ENCODE measurements at places on chromosomes 3 and 15. TPM values are rescaled to one million over a fixed set of nuclear protein-coding genes. Genes with fewer than 3 reads are reported as not detected.

Gene MEIS2
- not detected for total RNA-seq

- H3K4me3 ChIP-seq, result no peak overlapping the region
- no peak for DNase-seq
- H3K27me3 ChIP-seq, result no peaks in the 10 kb centered on the region
- no peak overlapping the region for H3K27ac ChIP-seq
These were observed 4.5 kb upstream of the MGA start for GRCh38 chr15:41655716-41656115.

GRCh38 chr3:195154793-195155535 is 116.0 kb downstream of the XXYLT1 start:
- H3K36me3 ChIP-seq, result no peaks in the 10 kb centered on the region
- no peak for DNase-seq
- peaks cover 16% of the 10 kb centered on the region for H3K4me1 ChIP-seq
- H3K4me3 ChIP-seq, result no peak overlapping the region
- no peaks in the 10 kb centered on the region for H3K27me3 ChIP-seq

DNA sequence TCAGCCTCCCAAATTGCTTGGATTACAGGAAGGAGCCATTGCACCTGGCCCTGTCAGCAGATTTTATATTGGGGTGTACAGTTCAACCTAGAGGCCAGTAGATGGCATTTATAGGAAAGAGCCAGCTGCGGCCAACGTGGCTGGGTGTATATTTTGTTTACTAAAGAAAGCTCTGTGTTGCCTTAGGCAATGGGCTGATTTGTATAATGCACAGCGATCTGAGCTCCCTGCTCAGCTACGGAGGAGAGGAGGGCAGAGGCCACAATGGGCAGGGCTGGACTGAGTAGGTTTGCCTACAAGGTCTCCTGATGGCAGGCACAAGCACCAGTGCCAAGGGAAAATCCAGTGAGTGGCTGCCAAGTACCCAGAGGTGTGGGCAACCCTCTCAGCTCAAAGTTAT is 282.4 kb downstream of the ARPP21 start:
- H3K36me3 ChIP-seq, result no peaks in the 10 kb centered on the region
- no peak overlapping the region for H3K27ac ChIP-seq
- DNase-seq, result no peak
- no peaks in the 10 kb centered on the region for H3K27me3 ChIP-seq

DNA sequence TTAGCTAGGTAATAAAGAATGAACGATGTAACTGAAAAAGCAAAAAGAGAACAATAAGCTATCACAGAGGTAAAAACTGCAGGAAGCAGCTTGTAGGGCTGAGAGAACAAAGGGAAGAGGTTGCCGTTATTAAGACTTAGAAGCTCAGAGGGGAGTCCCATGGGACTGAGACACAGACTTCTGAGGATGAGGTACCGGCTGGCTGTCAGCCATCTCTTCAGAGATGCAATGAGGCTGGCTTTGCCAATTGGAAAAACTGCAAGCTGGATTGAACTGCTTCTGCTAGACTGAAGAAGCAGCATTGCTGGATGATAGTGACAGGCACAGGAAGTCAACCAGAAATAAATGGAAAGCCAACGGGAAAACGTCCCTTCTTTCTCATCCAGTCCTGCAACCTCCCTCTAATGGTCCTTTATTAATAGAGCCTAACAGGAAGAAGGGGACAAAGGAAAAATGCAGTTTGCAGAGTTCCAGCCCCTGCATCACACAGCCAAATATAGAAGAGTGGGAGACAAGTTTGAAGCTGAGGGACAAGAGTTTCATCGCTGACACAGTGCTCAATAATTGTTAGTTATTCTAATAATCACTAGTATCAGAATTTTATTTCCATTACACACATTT is 21.1 kb upstream of the KLHL6 start:
- no peaks in the 10 kb centered on the region for H3K36me3 ChIP-seq
- no peak overlapping the region for H3K27ac ChIP-seq
- DNase-seq, result no peak

All from CD4-positive, alpha-beta memory T cell (primary cell).